ENCODE measurements at places on chromosomes 6 and 20.
A peak's percentile ranks its signal among the peaks of the same experiment; 100 is the strongest.

DNA sequence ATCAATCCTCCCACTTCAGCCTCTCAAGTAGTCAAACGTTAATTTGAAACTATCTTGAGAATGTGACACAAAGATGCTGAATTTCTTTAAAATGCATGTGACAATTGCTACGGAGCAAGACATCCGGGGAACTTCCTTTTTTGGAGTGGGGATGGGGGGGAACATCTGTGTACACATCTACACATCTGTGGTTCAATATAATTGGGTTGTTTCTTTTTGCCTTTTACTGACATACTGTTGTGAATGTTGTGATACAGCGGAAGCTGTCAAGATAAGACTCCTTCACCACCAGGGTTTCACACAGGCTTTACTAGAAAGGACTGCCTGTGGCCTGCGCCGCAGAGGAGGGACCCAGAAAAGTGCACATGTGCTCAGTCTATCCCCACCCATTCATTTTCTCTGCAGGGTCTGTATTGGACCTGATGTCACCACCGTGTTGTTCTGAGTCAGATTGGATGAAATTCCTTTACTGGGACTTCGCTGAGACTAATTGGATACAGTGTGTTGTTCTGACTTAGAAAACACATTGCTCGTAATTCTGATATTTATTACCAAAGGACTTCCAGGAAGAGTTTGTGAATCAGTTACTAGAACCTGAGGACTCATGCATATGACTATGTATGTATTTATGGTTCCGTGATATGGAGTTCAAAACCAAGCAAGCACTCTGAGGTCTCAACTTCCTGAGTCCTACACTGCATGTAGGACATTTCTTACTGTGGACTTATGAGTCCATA lies 98.7 kb upstream of the SGK1 start:
- DNase-seq, result peak; percentile 96

GRCh38 chr20:35108921-35109320 lies 16.3 kb upstream of the TRPC4AP start:
- peak; percentile 3 for DNase-seq

- no peak for DNase-seq
Observed at GRCh38 chr20:33857722-33858563, 46.8 kb downstream of the CHMP4B start.

DNA sequence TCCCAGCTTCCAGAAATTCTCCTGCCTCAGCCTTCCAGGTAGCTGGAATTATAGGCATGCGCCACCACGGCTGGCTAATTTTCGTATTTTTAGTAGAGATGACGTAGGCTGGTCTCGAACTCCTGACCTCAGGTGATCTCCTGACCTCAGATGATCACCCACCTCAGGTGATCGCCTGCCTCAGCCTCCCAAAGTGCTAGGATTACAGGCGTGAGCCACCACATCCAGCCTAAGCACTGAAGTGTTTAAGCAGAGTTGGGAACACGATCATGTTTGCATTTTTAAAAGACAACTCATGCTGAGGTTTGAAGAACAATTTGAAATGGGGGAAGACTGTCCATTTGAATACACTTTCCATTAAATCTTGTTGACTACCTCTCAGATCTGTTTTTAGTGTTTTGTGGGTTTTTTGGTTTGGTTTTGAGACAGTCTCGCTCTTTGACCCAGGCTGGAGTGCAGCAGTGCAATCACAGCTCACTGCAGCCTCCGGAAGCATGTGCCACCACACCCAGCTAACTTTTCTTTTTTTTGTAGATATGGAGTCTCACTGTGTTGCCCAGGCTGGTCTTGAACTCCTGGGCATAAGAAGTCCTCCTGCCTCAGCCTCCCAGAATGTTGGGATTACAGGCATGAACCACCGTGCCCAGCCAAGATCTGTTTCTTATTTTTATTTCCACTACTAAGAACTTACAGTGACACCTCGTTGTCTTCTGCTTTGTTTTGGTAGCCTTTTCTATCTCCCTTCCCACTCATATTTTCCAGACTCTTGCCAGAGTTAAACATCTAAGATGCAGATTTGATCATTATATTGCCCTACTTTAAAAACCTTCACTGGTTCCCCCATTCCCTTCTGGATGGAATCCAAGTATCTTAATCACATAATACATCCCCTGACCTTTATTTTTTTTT lies 5.5 kb downstream of the CASP8AP2 start:
- no peak for DNase-seq

DNA sequence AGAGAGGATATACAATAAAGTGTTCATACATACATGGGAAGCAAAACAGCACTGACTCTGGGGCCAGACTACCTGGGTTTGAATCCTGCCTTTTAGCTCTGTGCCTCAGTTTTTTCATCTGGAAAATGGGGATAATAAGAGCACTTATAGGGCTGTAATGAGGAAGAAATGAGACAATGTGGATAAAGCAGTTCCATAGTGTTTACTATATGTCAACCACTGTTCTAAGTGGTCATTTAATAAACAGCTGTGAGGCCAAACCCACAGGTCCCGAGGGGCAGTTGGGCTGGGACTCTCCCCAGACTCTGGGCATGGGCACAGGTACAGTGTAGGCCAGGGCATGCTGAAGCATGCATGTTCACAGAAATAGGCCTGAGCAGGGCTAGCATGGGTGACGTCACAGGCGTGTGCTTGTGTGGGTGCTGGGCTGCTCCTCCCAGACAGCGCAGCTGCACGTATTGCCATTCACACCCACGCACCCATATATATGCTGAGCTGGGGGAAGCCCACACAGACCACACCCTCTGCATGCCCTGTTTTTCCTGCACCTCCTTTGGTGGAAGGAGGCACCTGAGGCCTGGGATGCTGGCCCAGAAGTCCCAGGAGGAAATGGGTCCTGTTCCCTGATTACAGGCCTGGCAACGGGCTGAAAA lies 3.5 kb upstream of the PLCG1 start:
- DNase-seq, result no peak

DNA sequence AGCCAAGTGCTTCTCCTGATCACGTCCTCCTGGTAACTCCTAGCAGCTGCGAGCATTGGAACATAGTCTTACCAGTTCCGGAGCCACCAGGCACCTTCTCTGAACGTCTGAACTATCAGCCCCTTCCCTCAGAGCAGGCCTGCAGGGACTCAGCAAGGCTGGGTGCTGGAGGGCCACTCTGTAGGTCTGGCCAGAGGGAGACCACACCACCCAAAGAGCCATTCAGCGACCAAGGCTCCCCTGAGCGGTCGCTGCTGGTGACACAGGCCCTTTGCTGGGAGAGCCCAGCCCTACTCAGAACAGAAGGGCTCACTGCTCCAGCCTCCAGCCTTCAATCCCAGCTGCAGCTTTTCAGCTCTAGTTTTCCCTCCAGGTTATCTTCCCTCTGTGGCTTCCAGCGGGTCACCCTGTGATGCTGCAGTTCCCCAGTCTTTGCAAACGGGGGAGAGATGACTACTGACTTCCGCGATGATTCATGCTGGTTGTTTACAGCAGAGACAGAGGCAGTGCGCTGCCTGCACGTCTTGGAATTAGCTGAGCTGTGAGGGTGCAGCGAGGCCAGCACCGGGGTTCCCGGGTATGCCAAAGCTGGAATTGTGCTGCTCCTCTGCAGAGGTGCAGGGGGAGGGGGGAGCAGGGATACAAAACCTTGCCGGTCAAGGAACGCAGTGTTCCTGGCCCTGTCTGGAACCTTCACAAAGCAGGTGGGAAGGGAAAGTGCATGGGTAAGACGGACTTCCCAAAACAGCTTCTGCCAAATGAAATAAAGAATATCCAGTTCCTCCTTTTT lies 161.4 kb downstream of the LY86 start:
- DNase-seq, result peak; percentile 70

DNA sequence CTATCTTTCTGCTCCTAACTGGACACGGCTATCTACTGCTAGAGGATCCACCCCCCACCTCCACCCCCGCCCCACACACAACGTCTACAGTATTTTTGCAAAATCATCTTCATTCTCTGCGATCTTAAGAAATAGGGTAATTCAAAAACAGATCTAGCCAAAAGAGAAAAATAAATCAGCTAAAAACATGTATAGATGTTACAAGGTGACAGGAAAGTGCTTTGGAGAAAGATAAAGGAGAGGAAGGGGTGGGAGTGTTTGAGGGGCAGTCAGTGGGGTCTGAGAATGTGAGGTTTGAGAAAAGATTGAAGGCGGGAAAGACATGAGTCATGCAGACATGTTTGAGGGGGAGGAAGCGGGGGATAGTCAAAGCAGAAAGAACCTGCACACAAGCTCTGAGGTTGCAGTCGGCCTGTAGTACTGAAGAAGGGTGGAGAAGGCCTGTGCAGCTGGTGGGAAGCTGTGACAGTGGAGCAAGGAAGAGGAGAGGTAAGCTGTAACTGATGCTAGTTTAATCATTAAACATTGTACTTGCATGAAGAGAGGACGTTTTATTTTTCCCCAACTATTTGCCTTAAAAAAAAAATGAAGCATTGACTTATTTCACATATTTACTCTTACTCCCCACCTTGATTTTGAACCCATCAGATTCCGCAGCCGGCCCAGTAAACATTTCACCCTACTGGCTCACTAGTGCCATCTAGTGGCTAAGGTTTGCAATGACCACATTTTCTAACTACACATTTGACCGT lies 332.6 kb downstream of the ADGRB3 start:
- peak; percentile 62 for DNase-seq

DNA sequence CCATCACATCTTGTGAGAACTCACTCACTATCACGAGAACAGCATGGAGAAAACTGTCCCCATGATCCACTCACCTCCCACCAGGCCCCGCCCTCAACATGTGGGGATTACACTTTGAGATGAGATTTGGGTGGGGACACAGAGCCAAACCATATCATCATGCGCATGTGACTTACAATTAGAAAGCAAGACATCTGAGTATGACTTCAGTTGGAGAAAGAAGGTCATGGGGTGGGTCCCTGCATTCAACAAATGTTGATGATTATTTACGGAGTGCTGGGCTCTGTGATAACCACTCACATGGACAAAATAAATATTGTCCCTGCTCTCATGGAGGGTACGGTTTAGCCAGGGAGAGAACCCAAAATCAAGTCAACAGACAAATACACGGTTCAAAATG lies 37.9 kb downstream of the VSTM2L start:
- no peak for DNase-seq

DNA sequence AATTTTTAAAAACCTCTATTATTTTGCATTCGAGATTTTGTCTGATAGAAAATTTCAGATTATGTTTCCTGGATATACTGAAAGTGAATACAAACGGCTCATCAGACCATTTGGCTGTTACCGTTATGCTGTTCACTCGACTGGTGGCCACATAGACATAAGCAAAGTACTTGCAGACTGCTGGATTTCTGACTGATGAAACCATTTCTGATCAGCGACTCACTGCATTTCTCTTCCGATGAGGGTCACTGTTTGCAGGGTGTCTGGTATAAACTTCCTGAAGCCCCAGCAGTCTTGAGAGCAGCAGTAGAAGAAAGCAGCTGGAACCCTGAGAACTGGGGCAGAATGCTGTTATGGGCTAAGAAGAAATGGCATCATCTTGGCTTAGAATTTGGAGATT lies 17.7 kb downstream of the SNX9 start:
- peak; percentile 92 for DNase-seq

DNA sequence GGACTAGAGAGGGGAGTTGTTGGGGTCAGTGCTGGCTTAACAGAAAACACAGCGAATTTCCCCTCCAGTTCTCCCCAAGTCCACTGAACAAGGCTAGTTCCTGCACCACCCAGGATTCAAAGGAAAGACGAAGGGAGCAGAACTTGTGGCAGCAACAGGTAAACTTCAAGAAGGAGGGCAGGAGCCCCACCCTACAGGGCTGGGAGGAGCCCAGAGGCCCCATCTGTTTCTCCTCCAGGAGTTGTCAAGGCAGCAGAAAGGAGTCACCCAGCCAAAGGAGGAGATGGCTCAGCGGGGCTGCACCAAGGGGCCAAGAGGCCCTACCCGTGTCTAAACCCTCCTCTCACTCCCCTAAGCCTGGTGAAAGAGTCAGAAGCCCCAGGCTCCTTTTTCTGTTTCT lies 1.7 kb downstream of the SAPCD1 start:
- no peak for DNase-seq

DNA sequence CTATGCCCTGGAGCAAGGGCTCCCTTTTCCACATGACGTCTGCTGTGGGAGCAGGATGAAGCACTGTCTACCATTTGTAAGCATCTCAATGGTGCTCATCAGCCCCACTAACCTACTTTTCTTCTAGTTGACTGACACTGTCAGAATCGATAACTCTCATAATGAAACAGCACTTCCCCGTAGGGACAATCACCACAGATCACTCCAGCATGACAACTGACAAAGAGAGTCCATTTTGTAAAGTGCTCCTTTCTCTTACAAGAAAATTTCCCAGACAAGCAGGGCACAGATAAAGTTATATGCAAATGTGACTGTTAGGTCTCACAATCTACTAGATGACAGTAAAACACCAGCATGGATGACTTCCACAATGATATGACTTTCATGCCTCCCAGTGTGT lies 46.4 kb downstream of the HEBP2 start:
- no peak for DNase-seq

DNA sequence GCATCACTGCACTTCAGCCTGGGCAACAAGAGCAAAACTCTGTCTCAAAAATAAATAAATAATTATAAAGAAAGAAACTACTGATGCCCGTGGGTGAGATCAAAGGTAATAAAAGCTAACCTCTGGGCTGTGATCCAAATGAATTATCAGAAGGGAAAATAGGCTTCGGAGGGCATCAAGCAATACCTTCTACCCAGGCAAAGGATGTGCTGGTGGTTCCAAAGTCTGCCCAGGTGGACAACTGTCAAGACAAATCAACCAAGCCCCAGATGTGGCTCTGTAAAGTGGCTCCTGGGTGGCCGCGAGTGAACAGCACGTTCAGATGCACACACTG lies 95.6 kb downstream of the SCML4 start:
- DNase-seq, result no peak

DNA sequence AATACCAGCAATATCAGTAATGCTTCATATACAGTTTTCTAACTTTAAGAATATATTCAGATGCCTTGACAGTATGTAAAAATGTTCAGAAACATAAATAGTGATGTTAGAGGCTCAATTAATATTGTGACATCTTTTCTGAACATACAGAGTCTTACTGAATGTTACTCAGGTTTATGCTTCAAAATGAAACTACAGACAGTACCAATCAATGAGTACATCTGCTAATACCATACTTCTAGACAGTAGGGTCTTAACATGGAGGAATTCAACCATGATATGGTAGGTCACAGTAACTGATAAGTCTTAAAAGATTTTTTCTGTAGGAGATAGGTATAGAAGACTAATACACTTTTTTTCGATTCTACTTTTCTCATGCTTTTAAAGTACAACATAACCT lies 8.3 kb downstream of the GCLC start:
- no peak for DNase-seq

- peak; percentile 25 for DNase-seq
Observed at GRCh38 chr6:151400473-151400872, 9.1 kb upstream of the ZBTB2 start.

GRCh38 chr6:30227763-30228487 lies 14.7 kb upstream of the TRIM26 start:
- no peak for DNase-seq
